Stimulated activated CD8-positive, alpha-beta memory T cell treated with anti-CD3 and anti-CD28 coated beads, Interleukin-15, amount 100 ng/mL, for 4 hours (primary cell): ENCODE measurements at places on chromosomes 4 and X.

GRCh38 chrX:30814978-30815377 lies 74.1 kb downstream of the TAB3 start:
- no peak for DNase-seq

DNA sequence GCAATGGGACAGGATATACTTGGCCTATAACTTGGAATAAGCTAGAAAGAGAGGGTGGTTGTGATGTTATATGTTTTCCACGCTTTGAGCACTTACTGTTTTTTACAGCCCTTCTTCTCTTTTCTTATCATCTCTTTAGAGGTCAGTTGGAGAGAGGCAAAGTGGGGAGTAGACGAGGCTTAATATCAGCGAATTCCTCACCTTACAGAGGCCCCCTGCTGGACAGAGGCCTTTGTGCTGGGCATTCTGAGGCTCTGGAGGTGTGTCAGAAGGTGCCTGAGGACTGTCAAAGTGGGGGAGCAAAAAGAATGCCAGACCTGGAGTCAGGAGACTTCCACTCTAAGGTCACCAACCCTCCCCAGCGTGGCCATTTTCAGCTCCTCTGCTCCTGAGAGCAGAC lies 42.5 kb downstream of the MAMLD1 start:
- no peak for DNase-seq

DNA sequence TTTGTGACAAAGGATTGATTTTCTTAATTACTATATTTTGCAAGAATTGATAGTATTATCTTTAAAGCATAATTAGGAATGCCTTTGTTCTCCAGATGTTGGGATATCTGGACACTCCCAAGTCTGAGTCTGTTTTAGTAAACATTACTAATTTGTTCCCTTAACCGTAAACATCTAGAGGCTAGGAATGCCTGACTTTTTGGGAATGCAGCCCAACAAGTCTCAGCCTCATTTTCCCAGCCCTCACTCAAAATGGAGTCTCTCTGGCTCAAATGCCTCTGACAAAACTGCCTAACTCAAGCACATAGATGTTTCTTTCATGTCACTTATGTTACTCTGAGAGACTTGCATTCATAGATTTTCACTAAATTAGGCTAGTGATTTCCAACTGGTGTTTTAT lies 297.0 kb upstream of the CLNK start:
- DNase-seq, result no peak

GRCh38 chrX:53732797-53733196 lies 46.3 kb upstream of the HUWE1 start:
- no peak for DNase-seq

DNA sequence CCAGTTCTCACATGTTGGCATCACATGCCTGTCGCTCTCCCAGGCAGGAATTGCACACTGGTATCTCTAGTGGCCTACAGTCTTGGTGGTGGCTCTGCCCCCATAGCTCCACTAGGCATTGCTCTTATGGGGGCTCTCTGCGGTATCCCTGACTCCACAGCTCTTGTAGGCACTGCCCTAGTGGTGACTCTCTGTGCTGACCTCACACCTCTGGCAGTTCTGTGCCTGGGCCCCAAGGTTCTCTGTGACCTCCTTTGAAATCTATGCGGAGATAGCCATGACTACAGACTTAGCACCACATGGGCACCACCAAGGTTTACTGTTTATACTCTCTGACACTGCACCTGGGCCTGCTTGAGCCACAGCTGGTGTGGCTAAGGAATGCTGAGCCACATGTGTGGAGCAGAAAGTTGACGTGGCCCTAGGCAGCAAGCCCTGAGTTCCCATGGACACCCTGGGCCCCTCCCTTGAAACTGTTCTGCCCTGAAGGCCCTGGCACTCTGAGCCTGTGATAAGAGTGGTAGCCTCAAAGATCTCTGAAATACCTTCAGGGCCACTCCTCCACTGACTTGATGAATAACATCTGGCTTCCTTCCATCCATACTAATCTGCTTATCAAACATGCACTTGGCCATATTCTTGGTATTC lies 8.0 kb downstream of the SLC9B1 start:
- DNase-seq, result no peak

DNA sequence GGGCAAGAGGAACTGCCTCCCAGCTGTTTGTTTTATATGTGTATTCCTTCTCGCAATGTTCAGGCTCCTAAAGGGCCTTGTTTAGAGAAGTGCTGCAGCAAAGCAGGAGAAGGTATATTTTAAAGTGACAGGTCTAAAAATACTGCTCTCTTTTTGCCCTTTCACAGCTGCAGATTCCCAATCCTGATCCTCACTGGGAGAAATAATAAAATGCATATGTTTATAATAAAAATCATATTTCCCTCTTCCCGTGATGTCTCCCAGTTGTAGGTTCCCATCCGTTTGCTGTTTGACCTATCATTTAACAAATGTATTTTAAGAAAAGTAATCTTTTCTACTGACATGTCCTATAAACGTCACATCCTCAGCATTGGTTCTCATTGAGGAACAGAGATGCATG lies 62.7 kb upstream of the GPC4 start:
- no peak for DNase-seq

DNA sequence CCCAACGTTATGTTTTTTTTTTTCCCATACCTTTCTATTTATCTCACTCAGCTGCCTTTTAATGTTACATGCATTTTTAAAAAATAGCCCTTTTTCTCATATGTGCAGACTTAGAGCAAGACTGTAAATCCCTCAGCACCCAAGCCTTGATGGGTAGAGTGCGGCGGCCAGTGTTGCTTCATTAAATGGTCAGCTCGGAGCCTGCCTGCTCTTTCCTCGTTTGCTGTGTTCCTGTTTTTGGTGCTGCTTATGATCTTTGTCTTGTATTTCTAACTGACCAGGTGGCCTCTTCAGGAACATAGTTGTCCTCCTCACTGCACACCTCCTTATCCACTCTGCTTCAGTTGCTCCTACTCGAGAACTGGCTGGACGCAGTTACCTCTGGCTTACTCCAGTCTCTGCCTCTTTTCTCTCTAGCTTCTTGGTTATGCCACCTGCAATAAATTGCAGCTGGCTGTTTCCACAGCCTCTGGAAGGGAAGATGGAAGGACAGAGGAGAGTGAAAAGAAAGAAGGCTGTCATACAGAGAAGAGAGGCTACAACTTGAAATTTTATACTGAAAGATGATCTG lies 10.7 kb downstream of the RBPJ start:
- DNase-seq, result no peak
